ENCODE measurements at places on chromosomes 3 and 15.

- DNase-seq: no peak
Measured at GRCh38 chr15:32113224-32113623, 82.9 kb downstream of the CHRNA7 start.

GRCh38 chr3:64443546-64444381 lies 218.5 kb upstream of the PRICKLE2 start:
- DNase-seq: no peak

- no peak for DNase-seq
Measured at GRCh38 chr3:28286595-28286994, 45.2 kb downstream of the CMC1 start.

DNA sequence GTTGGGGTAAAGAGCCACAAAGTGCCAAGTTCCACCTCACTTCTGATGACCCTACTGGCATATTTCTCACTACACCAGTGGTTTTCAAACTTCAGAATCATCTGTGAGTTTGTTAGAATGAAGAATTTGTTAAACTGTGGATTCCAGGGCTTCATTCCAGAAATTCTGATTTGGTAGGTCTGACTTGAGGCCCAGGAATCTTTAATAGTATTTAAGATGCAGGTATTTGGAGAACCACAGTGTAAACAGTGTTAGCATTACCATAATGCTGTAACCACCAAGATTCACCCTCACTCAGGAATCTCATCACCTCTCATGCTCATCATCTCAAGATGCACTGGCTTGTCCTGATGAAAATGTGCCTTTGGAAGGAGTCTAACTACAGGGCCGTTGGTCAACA lies 6.0 kb downstream of the KCNMB3 start:
- DNase-seq: no peak

DNA sequence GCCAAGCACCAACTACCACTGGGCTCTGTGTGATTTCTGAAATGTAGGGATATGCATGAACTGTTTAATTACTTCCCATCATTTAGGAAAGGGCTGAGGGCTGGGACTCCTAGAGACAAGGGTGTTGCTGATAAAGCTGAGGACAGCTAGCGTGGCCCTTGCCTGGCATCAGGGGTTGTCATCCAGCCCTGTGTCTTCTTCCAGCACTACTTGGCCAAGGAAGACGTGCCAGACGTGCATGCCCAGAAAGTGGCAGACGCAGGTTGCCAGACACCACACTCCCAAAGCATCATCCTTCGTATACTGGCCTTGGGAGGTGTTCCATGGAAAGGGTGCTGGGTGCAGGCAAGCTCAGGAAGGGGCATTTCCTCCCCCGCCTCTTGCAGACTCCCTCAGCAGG lies 64.8 kb downstream of the LRIG1 start:
- no peak for DNase-seq

DNA sequence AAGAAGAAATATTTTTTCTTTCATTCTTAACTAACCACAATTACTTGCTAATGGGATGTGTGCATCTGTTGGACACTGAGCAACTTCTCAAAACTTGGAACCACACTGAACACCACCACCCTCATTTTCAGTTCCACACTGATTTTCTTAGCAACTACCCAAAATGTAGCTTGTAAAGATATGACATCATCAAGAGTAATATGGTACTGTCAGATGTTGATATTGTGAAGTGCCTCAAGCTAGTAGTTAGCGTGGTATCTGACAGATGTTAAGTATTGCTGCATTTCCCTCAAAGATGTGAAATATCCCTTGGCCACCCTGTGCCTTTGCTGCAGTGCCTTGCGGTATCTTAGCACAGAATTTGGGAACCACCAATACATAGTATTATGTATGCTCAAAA lies 9.3 kb downstream of the RFTN1 start:
- no peak for DNase-seq

Measured in hematopoietic multipotent progenitor cell treated with erythropoietin and hydrocortisone succinate and interleukin-3 and kit ligand, for 17 days (in vitro differentiated cells).